Activated CD8-positive, alpha-beta T cell treated with anti-CD3 and anti-CD28 coated beads for 36 hours (primary cell): ENCODE measurements at places on chromosomes 4 and X. TPM values are rescaled to one million over a fixed set of nuclear protein-coding genes. Genes with fewer than 3 reads are reported as not detected.

DNA sequence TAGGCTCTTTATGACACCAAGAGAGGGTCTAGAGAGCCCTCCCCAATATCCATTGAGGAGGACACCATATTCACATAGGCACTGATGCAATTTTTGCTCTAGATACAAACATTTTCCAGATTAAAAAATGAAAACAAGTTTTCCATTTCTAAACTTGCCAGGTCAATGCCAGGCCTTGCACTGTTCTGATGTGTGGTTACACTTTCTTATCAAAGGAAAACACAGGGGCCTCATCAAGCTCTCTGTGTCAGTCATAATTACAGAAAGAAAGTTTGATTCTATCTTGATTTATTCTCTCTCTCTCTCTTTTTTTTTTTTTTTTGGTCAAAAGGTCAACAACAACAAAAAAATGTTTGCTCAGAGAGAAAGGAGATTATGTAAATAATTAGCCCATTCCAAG lies 80.2 kb upstream of the ACSL4 start:
- no peaks in the 10 kb centered on the region for H3K36me3 ChIP-seq
- no peaks in the 10 kb centered on the region for H3K4me1 ChIP-seq
- no peak overlapping the region for H3K4me3 ChIP-seq
- no peak overlapping the region for H3K27ac ChIP-seq

- peak overlapping the region; percentile 49 for H3K27ac ChIP-seq
- peaks cover 26% of the 10 kb centered on the region for H3K4me1 ChIP-seq
Observed at GRCh38 chrX:21373637-21374162, 518 bp upstream of the CNKSR2 start.

GRCh38 chr4:113692809-113693411 lies 68.6 kb downstream of the CAMK2D start:
- peaks cover 33% of the 10 kb centered on the region for H3K36me3 ChIP-seq
- no peak for DNase-seq
- peak overlapping the region; percentile 78 for H3K27ac ChIP-seq
- H3K4me1 ChIP-seq = peaks cover 38% of the 10 kb centered on the region

HMGN5 gene
- total RNA-seq = 4.3 TPM

ZCCHC12 gene
- not detected for total RNA-seq
